ENCODE measurements at places on chromosomes 6 and 20.

DNA sequence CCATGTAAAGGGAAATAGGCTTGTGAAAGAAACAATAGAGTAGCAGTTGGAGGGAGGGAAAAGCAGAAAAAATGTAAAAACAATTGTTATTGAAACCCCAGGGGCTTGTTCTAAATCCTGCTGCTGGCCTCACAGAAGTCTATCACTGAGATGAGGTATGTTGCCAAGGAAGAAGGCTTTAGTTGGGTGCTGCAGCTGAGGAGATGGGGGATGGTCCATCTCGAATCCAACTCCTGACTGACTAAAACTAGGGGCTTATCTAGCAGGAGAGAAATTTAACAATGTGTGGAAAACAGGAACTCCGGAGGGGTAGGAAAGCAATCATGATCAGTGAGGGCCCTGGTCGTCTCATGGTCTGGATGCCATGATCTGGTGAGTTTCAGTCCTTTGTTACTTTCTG lies 225.0 kb upstream of the EXOC2 start:
- no peak for DNase-seq

DNA sequence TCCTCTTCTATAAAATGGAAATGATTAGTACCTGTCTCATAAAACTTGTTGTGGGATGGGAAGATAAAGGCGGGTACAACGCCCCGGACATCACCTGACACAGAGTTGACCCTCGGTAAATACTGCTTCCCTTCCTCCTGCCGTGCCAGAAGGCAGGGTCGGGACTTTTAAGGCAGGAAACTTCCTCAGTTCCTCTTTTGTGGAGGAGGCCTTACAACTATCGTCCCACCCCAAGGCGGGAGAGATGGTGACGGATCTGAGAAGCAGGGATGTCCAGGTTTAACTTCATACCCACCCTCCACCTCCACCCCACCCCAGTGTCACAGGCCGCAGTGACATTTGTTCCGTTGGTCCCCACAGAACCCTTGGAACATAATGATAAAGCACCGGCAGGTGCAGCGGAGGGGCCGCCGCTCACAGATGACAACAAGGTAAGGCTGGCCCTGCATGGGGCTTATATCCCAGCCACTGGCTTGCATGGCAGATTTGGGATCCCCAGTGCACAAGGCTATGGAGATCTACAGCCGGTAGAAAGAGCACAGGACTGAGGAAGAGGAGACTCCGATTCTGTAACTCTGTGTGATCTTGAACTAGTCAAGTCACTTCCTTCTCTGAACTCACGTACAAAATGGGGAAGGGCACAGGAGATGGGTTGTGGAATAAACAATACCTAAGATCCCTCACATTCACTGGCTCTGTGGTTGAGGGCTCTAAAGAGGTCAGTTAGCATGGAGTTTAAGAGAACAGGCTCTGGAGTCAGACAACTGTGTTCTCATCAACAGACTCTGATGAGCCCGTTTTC lies 764 bp downstream of the DNTTIP1 start:
- DNase-seq, result no peak

- DNase-seq, result no peak
These were observed 528.5 kb upstream of the BTBD3 start for GRCh38 chr20:11389186-11389585.

DNA sequence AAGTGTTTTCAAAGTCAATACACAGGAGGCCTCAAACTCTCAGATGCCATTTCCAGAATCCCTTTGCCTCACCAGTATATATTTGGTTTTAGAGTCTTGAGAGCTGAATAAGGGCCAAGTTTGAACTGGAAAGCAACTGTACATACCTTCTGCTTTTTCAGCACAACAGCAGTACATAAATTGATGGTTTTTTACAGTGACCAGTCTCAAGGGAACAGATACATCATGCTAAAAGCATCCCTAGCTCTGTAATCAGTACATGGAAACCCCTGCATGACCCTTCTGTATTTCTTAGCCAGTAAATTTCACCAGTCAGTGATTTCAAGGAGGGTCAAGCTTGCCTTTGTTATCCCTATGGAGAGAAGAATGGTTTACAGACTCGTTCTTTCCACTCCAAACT lies 40.6 kb upstream of the ECHDC1 start:
- DNase-seq, result no peak

DNA sequence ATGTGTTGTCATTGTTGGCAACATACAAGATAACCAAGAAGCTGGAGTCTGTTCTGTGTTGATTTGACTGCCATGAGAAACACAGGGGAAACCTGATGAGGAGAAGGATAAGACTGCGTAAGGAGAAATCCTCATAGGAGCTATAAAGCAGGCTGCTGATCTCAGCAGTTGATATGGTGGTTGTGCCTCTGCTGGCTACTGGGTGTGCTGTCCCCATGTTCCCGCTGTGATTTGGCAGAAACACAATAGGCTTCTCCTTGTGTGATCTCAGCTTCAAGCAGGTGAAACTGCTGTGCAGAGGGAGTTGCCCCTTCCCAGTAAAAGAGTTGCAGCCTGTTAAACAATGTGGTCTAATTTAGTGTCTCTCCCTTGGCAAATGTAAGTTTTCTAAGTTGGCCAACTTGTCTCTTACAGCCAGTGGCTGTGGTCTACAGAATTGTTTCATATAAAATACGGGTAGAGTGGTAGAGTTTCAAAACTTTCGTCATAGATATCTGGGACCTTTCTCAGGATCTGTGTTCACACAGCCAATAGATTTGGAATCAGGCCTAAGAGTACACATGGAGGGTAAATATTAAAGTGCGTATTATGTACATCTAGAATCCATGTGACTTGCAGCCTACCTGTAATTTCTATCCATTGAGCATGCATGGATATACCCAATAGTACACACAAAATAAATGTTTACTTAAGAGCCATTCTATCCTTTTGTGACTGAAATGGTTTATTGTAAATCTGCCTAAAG lies 78.4 kb downstream of the RNF144B start:
- peak; percentile 98 for DNase-seq

- DNase-seq, result no peak
These were observed 206.5 kb upstream of the EYA4 start for GRCh38 chr6:133034509-133035206.

- no peak for DNase-seq
These were observed at the start of gene SDCBP2 for GRCh38 chr20:1328680-1329330. Gene SDCBP2, minus strand, starts transcription at chr20:1329139. Its CDS starts 8,723 bp downstream, at chr20:1320416.

DNA sequence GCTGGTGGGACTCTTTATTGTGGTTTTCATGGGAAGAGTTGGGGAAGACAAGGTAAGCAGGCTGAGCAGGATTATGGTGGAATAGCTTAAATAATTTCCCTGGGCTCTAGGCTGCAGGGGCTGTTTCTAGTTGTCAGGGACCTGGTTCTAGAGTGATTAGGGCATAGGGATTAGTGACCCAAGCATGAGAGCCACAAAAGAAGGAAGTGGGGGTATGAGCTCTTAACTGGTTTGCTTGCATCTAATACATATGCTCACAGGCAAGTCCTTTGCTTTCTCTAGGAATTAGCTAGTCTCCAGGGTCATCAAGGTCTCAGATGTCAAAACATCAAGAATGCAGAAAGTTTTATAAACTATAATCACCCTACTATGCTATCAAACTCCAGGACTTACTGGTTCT lies 67.5 kb upstream of the NRN1 start:
- DNase-seq, result no peak

GRCh38 chr6:116221067-116221466 lies 32.8 kb downstream of the TSPYL4 start:
- no peak for DNase-seq

DNA sequence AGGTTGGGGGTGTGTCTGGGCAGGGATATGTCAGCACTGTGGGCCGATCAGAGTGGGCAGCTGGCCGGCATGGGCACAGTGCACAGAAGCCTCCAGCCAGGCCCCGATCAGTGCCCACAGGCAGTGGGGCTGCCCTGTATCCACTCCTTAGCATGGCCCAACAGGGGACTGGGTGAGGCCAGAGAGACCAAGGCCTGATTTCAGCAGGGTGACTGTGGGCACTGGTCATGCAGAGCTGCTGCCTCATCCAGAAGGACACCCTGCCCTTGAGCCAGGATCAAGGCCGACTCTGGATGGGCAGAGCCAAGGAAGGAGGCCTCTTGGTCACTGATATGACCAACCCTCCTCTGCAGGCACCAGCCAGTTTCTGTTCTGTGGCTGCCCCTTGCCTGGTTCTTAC lies 159.7 kb downstream of the CDH4 start:
- DNase-seq, result no peak

GRCh38 chr6:6752129-6752528 lies 163.6 kb downstream of the LY86 start:
- DNase-seq, result no peak

GRCh38 chr6:143585716-143586115 lies 74.2 kb upstream of the FUCA2 start:
- no peak for DNase-seq

GRCh38 chr20:49675368-49676151 lies 38.1 kb downstream of the B4GALT5 start:
- DNase-seq, result no peak

DNA sequence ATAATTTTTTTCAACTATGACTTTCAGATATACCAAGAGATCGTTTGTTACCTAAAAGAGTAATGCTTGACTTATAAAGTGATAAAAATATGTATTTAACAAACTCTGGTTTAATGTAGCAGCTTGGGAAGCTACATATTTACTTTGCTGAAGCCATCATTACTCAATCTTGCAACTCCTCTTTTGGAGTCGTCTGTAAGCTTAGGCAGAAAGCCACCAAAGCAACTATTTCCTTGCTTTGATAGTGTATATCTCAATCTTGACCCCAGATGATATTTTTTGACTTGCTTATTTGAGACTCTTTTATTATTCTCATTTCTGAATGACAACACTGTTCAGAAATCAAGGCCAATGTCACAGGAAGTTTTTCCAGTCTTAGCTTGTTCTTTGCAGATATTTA lies 183.0 kb downstream of the SAMD5 start:
- DNase-seq, result no peak

DNA sequence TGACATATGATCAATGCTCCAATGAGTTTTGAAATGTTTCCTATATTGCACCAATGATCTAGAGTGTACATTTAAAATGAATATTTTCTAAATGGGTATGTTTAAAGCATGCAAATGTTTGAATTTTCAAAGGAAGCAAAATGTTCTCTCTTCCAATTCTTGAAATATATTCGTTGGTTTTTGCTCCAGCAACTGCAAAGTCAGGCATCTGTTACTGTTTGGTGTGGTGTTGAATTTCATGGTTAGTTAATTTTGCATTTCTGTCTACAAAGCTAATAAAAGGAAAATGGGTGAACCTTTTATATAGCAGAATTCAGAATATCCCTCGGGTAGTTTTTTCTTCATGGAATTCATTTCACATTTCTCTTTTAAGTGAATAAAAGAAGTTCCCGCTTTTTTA lies 1018.3 kb downstream of the GRIK2 start:
- DNase-seq, result no peak

- no peak for DNase-seq
These were observed 21.8 kb upstream of the GMPR start for GRCh38 chr6:16216501-16217155.

DNA sequence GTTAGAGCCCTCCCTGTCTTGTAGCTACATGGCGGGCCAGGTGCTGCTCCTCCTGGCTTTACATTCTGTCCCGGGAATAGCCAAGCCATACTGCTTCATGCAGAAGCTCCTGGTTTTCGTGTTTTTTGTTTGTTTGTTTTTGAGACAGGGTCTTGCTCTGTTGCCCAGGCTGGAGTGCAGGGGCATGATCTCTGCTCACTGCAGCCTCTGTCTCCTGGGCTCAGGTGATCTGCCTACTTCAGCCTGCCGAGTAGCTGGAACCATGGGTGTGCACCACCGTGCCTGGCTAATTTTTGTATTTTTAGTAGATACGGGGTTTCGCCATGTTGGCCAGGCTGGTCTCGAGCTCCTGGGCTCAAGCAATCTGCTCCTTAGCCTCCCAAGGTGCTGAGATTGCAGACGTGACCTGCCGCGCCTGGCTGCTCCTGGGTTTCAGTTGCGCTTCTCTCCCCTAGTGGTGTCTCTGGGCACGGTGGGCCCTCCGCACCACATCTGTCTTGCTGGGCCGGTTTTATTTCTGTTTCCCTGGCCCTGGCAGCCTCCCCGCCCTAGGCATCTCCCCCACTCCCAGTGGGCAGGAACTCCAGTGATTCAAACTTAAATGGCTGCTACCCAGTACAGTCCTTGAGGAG lies 12.9 kb downstream of the CDYL start:
- no peak for DNase-seq

DNA sequence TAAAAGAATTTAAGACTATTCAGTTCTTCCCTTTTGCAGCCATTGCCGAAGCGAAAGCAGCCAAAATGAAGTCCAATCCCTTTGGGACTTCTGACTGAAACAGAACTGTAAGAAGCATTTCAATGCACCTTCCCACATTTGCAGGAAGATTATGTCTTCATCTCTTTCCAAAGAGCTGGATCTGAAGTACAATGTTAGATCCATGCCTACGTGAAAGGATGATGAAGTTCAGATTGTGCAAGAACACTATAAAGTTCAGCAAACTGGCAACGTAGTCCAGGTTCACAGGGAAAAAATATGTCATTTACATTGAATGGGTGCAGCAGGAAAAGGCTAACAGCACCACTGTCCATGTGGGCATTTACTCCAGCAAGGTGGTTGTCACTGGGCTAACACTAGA lies 6.0 kb upstream of the FILIP1 start:
- DNase-seq, result no peak

GRCh38 chr6:133248241-133249001 lies 7.3 kb downstream of the EYA4 start:
- DNase-seq, result no peak

GRCh38 chr6:123953920-123954319 lies 150.3 kb downstream of the NKAIN2 start:
- DNase-seq, result no peak

- DNase-seq, result no peak
These were observed 28.4 kb upstream of the PTPN1 start for GRCh38 chr20:50481741-50482140.

- no peak for DNase-seq
These were observed 392.7 kb upstream of the MAN1A1 start for GRCh38 chr6:119742188-119742803.

- DNase-seq, result no peak
These were observed 72.6 kb upstream of the ZNF184 start for GRCh38 chr6:27545271-27546046.

DNA sequence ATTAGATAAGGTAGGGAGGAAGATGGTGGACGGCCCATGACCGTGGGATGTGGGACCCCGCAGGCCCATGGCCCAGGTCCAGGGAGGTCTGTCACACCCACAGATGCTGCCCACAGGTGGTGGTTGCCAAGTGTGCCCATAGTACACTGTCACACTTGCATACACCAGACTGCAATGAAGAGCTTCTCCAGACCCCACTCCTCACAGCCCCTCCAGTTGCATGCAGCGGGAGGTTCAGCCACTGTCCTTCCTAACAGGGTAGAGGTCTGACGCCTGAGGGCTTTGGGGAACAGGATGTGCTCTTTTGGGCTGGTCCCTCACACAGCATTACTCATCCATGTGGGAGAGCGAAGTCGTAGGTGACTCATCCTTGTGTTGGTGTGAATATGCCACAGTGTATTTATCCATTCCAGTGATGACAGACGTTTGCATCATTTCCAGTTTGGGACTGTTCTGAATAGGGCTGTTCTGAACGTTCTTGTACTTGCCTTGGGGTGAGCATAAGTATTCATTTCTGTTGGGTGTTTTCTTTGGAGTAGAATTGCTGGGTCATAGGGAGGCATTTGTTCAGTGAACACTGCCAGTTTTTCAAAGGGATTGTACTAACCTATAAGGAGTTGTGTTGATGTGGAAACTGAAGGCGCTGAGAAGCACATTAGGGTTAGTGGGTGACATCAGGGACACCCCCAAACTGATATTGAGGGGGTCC lies 10.1 kb upstream of the PYGB start:
- no peak for DNase-seq

- no peak for DNase-seq
These were observed 4.3 kb downstream of the AK9 start for GRCh38 chr6:109686566-109687265.

- no peak for DNase-seq
These were observed 29.1 kb upstream of the PKIG start for GRCh38 chr20:44552950-44553908.

All from NCI-H2081 treated with DMSO at 0.1 percent for 48 hours (cell line).